ENCODE measurements at places on chromosomes 2 and 18.

GRCh38 chr2:33598561-33599174 is 431 bp downstream of the FAM98A start:
- DNase-seq = peak; percentile 62

DNA sequence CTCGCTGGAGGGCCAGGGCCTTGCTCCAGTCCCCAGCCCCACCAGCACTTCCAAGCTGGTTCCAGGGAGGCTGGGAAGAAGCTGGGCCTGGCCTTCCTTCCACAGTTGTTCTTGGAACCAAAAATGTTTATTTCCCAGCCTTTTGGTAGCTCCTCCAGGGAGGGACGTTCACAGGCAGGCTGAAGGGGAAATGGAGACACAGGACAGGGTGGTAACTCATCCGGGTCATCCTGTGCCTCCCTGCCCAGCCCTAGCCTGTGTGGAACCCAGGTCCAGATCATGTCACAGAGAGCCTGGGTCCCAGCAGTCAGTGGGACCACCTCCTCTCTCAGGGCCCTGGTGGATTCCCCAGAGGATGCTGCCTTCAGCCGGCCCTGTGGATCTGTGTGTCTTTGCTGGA is 12.5 kb upstream of the ARMC9 start:
- DNase-seq = no peak

DNA sequence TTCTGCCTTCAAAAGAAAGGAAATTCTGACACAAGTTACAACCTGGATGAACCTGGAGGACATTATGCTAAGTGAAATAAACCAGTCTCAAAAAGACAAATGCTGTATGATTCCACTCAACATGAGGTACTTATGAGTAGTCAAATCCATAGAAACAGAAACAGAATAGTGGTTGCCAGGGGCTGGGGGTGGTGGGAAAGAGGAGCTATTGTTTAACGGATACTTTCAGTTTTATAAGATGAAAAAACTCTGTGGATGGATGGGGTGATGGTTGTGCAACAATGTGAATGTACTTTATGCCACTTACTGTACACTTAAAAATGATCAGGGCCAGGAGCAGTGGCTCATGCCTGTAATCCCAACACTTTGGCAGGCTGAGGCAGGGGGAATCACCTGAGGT is 15.4 kb downstream of the SLC35F5 start:
- DNase-seq = no peak

GRCh38 chr2:237389831-237390230 is 24.1 kb downstream of the COL6A3 start:
- no peak for DNase-seq

- DNase-seq = peak; percentile 87
These were observed 629 bp downstream of the NRBP1 start for GRCh38 chr2:27428978-27429541.

DNA sequence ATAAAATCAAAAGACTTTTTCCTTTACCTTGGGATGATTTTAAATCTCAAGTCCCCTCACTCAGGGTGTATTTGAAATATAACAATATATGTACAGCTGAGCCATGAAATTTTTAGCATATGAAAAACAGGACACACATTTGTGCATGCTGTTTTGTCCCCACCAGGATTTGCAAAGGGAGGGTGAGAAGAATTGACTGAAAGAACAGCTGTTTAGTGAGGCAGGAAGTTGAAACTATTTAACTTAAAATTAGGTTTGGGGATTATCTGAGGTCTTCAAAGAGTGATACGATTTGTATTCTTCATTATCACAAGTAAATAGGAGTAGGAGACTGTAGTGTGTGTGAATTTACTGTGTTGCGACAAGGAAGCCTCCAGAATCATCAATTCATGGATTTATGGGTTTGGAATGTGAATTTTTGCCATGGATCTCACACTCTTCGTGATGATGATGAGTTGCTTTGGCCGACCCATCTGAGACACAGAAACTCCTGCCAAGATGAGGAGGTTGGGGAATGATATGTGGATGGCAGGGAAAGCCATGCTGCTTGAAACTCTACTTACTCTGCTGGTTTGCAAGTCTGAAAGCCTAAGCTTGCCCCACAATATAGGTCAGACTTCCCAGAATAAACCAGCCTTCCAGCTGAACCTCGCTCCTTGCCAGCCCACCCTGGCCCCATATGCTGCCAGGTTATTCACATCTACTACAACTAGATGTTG is 31.0 kb upstream of the SPATS2L start:
- DNase-seq = no peak

DNA sequence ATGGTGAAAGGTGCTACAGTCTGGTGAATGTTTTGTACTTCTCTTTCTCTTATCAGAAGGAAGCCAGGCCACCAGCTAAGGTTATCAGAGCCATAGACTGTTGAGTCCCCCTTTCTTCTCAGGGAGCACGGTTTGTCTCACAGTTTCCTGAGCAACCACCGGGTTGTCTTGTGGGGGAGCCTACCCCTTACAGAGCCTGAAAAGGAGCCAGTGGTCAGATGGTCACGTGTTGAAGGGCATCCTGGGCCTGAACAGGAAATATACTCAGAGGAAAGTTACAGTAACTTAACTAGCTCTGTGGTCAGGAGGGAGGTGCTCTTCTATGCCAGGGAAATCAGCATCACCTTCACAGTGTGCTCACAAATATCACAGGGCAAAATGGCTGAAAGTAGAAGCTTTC is 11.6 kb downstream of the CD28 start:
- no peak for DNase-seq

- no peak for DNase-seq
These were observed 53.6 kb upstream of the HAAO start for GRCh38 chr2:42846026-42846425.

DNA sequence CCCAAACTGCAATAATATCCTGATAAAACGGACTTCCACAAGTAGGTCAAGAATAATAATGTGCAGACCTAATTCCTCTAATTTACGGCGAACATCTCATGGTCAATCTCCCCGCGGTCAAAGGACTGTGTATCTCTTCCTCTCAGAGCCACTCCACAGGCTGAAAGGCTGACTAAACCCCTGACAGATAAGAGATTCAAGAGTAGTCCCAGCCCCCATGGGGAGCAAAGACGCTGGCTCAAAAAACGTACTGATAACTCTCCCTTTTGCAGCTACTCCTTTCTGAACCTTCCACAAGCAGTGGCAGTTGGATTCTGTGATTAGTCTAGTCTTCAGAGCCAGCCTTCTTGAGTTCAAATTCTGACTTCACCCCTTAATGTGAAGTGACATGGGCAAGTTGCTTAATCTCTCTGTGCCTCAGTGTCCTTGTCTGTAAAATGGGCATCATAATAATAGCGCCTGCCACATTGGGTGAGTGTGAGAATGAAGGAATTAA is 19.7 kb upstream of the IL18R1 start:
- DNase-seq = no peak

DNA sequence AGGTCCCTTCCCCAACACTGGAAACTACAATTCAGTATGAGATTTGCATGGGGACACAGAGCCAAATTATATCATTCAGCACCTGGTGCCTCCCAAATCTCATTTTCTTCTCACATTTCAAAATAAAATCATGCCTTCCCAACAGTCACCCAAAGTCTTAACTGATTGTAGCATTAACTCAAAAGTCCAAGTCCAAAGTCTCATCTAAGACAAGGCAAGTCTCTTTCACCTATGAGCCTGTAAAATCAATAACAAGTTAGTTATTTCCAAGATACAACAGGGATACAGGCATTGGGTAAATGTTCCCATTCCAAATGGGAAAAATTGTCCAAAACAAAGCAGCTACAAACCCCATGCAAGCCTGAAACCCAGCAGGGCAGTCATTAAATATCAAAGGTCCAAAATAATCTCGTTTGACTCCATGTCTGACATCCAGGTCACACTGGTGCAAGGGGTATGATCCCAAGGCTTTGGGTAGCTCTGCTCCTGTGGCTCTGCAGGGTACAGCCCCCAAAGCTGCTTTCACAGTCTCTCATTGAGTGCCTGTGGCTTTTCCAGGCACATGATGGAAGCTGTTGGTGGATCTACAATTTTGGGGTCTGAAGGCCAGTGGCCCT is 1370.1 kb upstream of the DDX18 start:
- no peak for DNase-seq

DNA sequence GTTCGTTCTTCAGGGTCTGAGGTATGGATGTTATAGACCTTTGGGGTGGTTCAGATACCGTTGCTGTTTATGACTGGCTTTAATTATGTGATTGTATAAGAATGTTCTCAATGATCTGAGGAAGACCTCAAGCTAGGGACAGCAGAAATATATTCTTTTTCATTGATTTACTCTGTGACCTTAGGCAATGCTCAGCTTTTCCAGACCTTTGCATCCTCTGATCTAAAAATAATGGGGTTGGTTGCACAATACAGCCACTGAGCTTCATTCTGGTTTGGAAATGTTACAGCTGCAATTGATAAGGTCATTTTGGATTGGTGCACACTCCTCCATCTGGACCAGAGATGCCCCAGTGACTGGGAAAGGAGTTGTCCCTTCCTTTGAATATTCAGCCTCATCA is 17.2 kb upstream of the CABYR start:
- no peak for DNase-seq

DNA sequence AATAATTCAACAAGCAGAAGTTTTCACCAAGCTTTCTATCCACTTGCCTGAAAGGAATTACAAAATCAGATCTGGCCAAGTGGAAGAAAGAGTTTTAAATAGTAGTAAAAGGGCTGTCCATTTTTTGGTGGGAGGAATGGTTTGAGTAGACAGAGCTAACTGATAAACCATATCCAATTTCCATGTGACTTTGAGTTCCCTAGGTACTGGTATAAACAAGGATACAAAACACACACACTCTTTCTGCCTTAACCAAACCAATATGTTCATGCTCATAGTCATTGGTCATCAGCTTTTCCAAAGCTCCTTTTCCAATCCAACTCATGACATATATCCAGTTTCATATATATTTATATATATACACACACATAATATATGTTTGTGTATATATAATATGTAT is 49.5 kb upstream of the REL start:
- no peak for DNase-seq

- DNase-seq = no peak
These were observed 475.6 kb upstream of the VRK2 start for GRCh38 chr2:57570961-57571360.

DNA sequence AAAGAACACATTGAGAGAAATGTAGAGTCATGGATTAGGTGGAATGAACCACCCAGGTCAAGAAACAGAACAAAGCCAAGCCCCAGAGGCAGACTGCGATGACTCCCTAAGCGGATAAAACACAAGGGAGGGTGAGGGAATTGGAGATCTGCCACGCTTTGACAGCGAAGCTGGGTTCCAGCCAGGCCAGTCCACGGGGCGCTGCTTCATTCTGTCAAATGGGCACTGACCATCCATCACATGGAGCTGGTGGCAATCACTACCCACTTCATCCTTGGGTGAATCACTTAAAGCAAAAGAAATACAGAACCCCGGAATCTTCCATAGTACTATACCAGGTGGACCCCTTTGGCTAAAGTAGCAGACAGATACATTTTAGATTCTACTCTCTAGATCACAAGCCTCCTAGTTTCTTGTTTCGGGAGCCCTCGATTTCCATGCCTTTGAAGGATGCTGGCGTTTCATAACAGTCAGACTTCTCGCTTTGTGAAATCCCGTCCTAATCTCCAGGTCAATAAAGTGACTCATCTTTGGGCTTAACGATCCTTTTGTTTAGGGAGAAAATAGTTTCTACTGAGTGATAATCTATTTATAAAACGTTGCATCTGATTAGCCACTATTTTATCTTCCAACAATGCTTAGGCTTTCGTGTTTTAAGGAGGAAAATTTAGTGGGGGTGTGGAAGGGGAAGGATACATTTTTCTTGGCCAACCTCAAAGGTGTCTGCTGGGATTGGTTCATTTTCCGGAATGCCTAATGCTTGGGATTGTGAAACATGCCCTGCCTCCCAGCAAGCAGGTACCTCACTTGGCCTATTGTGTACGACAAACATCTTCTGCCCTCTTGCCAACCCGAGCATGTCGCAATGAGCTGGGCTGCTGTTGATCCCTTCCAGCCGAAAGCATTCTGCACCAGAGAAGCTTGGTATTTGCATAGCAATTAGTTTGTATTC is 44.1 kb upstream of the HDAC4 start:
- DNase-seq = no peak

- DNase-seq = no peak
These were observed 140.1 kb upstream of the AQP4 start for GRCh38 chr18:27005589-27005988.

DNA sequence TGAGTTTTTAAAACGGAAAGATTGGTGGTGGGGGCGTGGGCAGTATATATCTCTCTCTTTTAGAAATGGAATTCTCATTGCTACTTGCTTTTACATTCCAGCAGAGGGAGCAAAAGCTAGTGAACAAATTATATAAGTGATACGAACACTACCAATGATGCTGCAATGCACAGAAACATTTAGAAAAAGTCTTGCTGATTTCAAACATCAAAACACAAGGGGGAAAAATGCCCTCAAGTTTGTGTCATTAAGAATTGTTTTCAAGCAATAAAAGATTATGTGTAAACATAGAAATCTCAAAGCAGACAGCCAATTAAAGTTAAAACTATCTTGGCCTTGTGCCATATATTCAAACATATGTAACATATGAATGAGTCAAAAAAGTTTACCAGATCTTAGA is 296.3 kb upstream of the KCNJ3 start:
- peak; percentile 6 for DNase-seq

DNA sequence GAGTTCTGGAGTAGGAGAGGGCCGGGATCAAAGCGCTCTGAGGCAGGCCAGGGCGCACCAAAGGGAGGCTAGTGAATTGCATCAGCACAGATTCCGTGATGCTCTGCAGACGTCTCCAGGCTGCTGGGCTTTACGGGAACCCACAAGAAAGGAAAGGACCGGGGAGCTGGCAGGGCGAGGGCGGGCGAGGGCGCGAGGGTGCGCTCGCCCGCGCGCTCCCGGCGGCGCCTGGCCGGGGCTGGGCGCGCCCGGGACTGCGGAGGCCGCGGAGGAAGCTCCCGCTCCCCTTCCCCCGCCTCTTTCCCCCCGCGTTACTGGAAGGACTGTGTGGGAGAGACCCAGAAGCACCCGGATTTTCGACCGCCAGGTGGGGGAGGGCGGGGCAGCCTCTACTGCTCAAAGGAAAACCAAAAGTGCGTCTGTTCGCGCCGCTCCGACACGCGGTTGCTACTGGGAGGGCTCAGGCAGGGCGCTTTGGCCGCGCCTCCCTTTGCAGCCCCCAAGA is 2.4 kb upstream of the FOSL2 start:
- DNase-seq = peak; percentile 94

DNA sequence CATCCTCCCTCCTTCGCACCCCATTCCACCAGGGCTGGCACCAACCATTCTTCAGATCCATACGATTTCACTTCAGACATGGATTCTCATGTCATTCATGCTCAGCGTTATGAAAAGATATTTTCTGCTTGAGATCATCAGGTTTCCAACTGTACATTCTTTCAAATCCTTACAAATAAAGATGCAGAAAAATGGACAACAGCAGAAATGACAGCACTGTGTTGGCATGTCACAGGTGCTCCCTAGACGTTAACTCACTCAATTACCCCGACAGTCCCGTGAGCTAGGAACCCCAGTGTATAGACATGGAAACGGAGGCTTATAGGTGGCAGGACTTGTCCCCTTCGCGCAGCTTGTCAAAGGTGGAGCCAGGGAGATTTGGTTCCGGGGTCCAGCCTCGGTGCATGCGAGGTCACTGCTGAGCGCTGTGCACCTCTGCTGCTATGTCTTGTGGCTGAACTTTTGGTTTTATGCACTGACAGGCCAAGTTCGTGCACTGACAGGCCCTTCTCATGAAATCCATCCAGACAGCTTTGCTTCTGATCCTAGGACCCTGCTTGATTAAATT is 17.7 kb downstream of the FHL2 start:
- no peak for DNase-seq

All from EL (cell line).